ENCODE measurements at places on chromosomes 12 and 14.

- no peak for DNase-seq
Measured at GRCh38 chr12:108802101-108802961, 55.1 kb downstream of the SSH1 start.

DNA sequence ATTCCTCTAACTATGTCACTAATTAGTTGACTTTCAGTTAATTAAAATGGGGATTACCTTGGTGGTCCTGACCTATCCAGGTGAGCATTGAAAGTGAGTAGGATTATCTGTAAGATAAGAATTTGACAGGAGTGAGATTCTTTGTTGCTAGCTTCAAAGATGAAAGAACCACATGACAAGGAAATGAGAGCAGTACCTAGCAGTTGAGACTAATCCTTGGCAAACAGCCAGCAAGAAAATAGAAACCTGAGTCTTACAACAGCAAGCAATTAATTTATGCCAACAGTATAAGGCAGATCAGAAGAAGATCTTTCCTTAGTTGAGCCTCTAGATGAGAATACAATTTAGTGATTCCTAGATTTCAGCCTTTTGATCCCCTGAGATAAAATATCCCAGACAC, 1058.4 kb downstream of the LRFN5 start:
- no peak for DNase-seq

DNA sequence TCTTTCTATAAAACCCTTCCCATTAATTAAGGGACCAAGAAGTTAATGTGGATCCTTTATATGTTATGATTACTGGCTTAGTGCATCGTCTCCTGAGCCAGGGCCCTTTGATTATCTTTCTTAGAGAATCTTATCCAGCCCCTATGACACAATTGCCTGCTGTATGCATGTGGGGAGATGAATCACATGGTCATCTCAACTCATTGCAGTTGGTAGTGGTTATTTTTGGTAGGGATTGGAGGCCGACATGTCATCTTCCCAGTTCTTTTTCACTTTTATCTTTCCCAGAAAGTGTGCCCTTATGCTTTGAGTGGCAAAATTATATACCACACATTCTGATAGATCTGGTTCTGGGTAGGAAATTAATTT, 26.0 kb downstream of the ZNF664 start:
- no peak for DNase-seq

DNA sequence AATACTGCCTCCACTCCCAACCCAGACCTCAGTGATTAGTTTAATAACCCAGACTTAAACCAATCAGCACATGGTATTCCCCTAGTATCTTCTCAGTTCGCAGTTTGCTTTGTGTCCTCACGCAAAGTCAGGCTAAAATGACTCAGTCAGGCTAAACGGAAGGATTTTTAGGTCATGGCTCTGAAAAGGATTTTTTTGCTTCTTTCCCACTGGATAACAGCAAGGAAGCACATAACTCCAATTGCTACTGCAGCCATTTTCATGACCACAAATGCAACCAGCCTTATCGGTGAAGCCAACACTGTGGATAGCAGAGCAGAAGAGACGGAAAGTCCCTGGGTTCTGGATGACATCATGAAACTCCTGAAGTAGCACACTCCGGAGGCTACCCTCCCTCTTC, 67.7 kb downstream of the ZC3H14 start:
- DNase-seq, result no peak

- no peak for DNase-seq
Measured at GRCh38 chr14:98888927-98889835, 382.8 kb downstream of the BCL11B start.

DNA sequence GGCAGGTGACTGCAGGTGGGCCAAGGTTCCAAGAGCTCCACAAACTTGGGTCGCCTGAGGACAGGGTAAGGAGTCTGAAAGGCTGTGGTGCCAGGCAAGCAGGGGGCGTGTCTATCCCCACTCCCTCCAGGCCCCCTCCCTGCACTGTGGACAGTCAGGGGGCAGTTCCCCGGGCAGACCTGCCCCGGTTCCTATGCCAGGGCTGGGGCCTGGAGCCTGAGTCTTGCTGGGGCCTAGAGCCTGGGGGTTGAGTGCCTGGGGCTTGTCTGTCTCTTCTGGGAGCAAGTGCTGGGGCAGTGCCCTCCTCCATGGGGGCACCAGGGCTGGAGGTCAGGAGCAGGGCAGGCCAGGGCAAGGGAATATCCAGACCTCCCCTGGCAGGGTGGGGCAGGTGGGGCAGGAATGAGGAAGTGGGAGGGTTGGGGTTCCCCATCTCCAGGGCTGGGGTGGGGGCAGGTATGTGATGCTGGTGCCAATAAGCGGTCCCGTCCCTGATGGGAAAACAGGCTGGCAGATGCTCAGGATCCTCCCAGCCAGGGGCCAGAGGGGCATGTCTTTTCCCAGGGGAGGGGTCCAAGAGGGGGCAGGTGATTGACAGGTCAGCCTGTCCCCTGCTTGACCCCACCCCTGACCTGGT, 11.9 kb upstream of the TNFAIP2 start:
- no peak for DNase-seq

GRCh38 chr12:65741656-65742017, 82.6 kb upstream of the HMGA2 start:
- DNase-seq, result no peak

- DNase-seq, result no peak
Measured at GRCh38 chr12:116492703-116493324, 66.4 kb upstream of the MAP1LC3B2 start.

- no peak for DNase-seq
Measured at GRCh38 chr14:69370061-69370460, 28.0 kb downstream of the ERH start.

GRCh38 chr14:93012951-93013719, 90.2 kb downstream of the CHGA start:
- no peak for DNase-seq

GRCh38 chr12:4107436-4107878, 166.1 kb upstream of the CCND2 start:
- peak; percentile 54 for DNase-seq

DNA sequence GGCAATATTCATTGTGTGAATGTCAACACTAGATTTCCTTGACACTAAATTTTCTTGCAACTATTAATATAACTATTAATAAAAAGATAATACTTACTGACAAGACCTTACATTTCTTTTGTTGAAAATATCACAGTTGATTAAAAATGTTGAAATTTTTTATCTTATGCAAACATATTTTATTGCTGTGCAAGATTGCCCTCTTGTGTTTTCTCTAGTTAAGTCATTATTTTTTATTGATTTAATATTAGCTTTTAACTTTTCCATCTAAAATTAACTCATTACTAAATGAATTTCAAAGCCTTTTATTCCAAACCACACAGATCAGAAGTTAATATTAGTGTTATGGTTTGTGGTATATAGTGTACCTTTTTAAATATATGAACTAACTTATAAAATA, 11.7 kb upstream of the NAA30 start:
- no peak for DNase-seq

DNA sequence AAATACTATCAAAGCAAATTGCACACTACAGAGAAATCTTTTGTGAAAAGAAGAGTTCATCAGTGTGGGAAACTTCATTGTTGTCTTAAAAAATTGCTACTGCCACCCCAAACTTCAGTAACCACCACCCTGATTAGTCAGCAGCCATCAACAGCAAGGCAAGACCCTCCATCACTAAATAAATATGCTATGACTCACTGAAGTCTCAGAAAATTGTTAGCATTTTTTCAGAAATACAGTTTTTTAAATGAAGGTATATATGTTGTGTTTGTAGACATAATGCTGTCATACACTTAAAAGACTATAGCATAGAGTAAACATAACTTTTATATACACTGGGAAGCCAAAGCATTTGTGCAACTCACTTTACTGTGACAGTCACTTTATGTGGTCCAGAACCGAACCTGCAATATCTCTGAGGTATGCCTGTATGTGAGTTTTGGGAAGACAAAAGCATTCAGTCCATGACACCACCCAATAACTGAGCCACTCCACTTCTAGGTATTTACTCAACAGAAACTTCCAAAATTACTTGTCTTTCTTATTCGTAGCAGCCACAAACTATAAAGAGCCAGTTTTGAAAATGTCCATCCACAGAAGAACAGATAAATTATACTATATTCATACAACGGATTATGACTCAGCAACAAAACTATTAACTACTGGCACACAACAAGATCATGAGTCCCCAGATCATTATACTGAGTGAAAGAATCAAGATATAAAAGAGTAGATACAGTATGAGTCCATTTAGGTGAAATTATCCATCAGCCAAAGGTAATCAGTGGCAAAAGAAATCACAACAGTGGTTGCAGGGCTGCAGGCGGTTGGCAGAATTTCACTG, 649.6 kb downstream of the BCL11B start:
- no peak for DNase-seq

GRCh38 chr14:100551056-100551455, 36.2 kb downstream of the BEGAIN start:
- no peak for DNase-seq

GRCh38 chr14:63853831-63854293, 1.1 kb downstream of the SYNE2 start:
- peak; percentile 19 for DNase-seq
